ENCODE measurements at places on chromosomes 2 and 18.

DNA sequence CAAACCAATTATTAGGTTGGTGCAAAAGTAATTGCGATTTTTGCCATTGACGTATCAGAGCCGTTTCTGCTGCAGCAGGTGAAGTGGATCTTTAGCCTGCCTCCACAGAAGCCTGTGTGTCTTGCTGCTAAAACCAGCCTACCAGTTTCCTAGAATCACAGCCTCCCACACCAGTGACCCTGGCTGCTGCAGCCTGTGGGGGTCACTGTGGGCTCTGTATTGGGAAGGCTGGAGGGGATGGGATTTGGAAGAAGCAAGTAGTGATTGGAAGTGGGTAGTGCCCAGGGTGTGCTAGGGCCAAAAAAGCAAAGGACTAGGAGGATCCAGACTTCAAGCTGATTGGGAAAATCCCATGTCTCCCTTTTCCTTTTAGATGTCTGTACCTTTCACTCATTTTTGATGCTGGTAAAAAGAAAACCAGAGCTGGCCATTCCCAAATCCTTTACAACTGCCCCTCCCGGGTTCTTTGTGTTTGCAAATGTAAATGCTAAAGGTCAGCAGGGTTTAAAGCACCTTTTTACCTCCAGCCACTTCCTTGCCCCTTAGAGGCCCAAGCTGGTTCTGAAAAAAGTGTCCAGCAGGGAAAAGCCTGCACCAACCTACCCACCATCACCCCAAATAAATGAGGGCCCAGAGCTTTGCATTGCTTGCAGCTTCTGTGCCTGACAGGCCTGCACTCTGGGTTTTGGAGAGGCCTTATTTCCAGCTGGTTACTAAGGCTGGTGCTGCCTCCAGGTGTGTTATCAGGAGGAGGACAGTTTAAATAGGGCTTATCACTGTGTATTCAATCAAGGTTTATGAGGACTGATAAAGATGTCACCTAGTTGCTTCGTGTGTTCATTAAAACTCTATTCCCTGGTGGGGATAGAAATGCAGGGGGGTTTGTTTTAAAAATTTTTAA is 172.0 kb downstream of the MIB1 start:
- no peak for DNase-seq

DNA sequence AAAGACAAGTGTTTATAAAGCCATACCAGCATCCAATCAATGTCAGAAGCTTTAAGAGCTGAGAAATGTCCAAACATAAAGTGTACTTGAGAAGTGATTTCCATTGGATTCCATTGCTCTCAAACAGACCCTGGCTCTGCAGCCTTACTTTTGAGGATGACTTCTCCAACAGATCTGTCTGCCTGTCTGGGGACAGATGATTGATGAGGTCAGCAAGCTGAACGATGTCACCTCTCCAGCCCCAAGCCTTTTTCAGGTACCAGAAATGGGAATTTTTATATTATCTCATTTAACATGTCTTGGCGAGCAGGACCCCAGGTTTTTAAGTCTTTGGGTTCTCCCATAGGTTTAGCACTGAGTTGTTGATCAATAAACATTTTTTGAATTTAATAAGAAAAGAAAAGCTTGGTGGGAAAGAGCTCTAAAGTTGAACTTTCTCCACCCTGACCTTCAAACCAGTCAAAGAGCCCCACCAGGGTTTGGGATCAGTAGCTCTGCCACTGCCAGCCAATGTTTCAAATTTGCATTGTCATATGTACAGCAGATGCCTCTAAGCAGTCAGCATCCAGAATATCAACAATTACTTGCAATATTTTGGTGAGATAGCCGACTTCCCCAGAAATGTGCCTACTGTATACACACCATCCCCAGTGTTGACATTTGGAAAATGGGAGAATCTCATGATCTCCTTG is 22.5 kb downstream of the PTPN18 start:
- DNase-seq: no peak

DNA sequence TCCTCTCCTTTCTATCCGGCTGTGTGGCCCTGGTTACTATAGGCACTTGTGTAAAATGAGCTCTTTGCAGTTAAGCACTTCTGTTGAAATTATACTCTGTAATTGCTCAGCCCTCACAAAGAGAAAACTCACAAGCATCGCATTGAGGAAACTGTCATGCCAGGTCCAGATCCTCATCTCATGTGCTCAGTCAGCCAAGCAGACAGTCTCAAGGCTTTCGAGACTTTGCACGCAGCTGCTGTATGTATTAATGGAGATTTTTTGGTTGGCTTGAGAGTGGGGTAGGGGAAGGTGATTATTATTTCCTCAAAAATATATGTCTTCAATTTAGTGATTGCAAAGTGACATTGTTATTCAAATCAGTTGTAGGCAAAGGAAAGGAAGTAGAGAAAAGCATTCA is 33.0 kb upstream of the PHLPP1 start:
- no peak for DNase-seq

DNA sequence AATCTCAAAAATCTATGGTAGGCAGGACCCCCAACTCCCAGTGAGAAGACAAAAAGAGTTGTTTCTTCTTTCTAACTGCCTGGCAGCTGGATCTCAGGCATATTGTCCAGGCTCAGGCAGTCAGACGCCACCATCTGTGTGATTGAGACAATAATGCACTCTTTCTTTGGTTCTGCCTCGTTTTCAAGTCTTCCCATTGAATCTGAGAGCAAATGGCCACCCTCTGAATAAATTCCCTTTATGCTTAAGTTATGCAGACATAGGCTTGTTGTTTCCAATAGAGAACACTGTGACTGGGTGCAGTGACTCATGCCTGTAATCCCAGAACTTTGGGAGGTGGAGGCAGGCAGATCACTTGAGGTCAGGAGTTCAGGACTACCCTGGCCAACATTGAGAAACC is 15.3 kb upstream of the CD207 start:
- DNase-seq: no peak

DNA sequence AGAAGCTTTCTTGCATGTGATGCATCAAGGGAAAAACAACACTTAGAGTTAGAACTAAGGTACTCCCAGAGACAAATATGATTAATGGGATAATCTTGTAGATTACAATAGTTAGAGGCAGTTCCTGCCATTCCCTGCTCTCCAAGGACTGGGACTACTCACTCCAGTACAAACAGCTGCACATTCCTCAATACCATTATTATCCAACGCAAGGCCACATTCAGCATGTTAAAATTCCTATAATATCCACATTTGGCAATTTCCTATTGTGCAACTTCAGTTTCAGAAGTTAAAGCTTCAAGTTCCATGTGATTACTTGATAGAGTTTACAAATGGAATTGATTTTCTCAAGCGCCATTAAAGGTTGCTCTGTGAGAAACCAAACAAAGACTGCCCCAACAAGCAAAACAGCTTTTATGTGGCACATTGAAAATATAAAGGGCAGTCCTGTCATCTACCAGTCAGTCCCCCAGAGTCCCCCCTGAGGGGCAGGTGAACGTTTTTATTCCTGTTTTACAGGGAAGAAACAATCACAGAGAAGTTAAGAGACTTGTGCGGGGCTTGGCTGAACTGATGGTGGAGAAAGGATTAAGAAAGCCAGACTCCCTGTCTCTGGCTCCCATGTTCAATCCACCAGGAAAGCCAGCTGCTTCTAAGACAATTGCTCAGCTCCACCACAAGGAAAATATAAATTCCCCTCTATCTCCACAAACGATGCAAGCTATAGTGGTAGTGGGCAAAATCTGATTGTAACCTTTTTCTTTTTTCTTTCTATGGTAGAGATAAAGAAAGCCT is 72.6 kb downstream of the TXNL1 start:
- no peak for DNase-seq

GRCh38 chr2:219919506-219919905 is 292.1 kb downstream of the SLC4A3 start:
- no peak for DNase-seq

DNA sequence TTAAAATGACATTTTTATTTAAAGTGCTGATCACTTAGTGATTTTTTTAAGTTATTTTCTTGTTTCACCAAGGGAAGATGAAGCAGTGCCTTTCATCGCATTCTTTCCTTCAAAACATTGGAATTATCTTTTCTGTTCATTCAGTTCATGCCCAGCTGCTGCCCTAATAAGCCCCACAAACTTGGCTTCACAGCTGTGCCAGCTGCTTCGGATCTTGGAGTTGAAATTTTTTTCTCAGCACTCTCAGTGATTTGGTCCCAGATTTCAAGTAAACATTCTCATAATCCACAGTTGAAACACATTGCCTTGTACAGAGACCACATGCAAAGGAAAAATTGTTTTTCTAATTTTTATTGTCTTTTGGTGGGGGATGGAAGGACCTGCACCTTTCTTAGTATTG is 353.3 kb upstream of the LRP1B start:
- no peak for DNase-seq

DNA sequence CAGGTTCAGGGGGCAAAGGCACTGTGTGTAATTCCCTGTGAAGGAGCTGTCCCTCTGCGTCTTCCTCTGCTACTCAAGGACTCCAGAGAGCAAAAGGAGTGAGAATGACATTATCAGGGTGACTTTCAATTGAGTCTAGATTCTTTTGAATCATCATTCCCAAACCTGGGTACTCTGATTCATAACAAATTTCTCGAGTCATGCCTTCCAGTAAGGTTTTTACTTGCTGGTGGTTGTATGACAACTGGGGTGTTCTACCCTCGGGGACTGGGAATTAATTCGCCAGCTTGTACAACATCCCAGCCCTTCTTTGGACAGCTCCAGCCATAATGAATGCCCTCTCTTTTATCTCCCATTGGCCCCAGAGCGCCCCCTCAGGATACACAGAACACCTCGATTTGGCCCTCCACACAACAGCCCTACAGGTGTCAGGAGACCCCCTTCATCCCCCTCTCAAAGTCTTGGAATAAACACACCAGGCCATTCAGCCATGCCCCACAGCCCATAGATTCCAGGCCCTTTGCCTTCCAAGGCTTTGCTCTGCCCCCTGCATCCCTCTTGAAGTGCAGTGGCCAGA is 254.5 kb downstream of the KLHL29 start:
- DNase-seq: no peak

GRCh38 chr2:67904566-67904965 is 158.2 kb downstream of the C1D start:
- no peak for DNase-seq

DNA sequence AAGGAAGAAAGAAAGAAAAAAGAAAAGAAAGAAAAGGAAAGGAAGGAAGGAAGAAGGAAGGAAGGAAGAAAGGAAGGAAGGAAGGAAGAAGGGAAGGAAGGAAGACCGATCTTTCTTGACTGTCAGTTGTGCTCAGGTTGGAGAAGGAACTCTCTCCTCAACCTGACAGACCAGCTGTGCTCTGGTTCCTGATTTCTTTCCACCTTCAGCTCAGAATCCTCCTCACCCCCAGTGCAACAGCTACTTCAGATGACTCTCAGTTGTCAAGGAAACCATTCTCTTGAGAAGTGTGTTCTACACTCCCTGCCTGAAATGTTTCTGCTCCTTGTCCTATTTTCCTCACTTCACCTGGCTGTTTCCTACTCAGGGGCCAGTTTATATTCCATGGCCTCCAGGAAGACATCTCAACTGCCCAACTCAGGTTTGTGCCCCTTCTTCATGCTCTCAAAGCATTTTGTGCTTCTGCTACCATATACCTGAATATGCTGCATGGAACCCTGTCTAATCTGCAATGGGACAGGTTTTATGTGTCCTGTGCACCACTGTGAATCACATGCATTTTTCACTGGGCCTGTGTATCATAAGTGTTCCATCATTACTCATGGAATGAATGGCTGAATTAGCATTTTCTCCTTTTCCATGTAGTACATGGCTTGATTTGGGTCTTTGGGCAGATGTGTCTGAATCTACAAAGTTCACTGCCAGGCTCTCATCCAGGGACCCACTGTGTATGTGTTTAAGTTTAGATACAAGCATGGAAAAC is 32.8 kb upstream of the DOCK10 start:
- DNase-seq: no peak

DNA sequence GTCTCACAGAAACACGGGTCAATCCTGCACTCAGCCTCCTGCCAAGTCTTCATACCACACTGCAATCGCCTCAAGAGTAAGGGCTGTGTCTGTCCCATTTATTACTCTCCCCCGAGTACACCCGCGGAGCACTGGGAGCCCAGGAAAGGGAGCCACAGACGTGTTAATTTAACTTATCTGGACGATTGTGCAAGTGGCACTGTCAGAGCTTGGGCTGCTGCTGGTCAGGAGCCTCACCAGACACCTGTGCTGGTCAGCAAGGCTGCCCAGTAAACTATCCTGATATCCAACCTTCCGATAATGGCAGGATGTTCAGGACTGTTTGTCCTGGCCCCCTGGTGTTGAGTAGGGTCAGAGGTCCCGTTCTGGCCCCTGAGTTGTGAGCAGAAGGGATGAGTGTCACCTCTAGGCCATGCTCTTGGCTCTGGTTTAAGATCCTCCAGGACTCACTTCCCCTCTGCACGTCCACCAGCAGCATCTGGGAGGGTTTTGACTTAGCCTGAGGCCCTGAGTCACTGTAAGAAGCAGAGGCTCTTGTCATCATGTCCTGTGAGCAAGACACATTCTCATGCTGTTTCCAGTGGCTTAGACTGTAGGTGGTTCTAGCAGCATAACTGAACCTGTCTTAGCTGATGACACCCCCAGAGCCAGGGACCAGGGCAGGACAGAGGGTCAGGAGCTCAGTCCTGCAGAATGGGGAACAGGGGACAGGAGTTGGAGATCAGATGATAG is 82.5 kb upstream of the ARL4C start:
- no peak for DNase-seq

- no peak for DNase-seq
These were observed 149.8 kb downstream of the VWC2L start for GRCh38 chr2:214560618-214561190.

Measured in SHP77 treated with DMSO at 0.1 percent for 48 hours (cell line).